AG09319 (cell line): ENCODE measurements at places on chromosomes 16 and 17.

GRCh38 chr16:48168075-48168474, 12.3 kb upstream of the ABCC12 start:
- DNase-seq: no peak

- no peak for DNase-seq
Observed at GRCh38 chr17:4307179-4307930, 43.6 kb upstream of the ANKFY1 start.

DNA sequence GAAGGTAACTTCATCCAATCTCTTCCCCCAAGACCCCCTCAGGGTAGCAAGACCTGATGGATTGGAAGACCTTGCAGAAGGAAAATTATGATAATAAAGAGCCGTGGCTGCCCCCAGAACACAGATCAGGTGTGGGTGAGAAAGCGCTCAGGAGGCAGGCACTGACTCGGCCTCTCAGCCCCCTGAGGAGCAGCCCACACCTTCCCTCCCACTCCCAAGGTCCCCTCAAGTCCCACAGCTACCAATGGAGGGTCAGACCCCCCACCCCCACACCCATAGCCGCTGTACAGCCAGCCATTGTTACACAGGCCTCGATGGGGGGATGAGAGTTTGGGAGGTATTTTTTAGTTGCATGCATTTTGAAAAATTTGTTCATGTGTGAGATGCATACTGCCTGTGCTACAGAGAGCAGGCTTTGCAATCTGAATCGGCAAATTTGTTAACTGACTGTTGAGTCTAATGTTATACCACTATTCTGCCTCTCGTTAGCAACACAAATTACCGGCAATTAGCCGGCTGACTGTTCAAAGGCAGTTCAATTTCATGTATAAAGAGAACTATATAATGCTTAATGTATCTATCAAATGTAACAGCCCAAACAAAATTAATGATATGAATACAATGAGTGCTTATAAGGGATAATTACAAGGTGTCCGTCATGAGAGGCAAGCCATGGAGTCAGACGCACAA, 211.7 kb downstream of the C16orf78 start:
- DNase-seq: no peak

DNA sequence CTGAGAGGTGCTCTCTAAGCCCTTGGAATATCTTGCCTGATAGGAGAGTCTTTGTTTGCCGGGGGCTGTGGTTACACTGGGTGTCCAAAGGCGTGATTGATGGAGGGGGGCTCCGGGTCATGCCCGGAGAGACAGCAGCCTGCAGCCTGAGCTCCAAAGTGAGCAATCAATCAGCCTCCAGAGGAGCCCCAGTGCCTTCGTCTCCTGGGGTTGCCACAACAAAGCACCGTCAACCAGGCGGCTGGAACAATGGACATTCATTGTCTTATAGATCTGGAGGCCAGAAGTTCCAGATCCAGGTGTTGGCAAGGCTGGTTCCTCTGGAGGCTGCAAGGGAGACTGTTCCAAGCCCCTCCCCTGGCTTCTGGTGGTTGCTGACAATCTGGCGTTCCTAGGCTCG, 24.0 kb upstream of the GINS2 start:
- no peak for DNase-seq

- no peak for DNase-seq
Observed at GRCh38 chr17:4504188-4504587, 5.5 kb downstream of the SPNS2 start.

- no peak for DNase-seq
Observed at GRCh38 chr16:47053895-47054294, 80.4 kb upstream of the DNAJA2 start.
